ENCODE measurements at places on chromosomes 1 and 21.

GRCh38 chr1:44507490-44508396 lies 102.7 kb downstream of the RNF220 start:
- DNase-seq: no peak

DNA sequence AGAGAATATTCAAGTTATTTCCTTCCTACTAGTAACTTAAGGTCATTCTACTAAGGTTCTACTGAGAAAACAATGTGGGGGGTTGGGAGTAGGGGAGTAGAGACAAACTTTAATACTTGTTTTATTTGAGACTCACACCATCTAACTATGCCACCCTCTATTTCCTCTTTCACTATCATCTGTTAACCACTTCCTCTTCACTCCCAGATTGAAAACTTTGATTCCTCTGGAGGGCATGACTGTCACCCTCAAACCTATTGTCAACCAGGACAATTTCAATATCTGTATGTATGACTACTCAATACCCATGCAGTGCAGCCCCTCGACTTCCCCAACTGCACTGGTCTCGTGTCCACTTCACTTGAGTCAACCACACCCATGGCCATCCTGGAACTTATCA lies 165.6 kb upstream of the POGK start:
- DNase-seq: no peak

- DNase-seq: no peak
Observed at GRCh38 chr1:54047384-54048305, 5.4 kb downstream of the TMEM59 start.

DNA sequence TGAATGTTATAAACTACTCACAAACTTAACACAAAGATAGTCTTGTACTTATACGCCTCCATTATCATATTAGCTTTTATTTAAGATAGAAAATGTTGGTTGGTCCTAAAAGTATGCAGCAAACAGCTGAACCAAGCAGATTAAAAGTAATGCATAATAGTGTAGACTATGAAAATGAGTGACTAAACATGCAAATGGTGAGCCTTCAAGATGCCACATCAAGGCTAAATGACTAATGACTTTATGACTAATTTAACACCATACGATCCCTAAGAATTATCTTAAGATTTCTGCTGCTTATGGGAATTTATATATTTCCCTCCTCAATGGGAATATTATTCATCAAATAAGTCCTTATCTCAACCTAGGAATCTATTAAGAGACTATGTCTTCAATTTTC lies 4.6 kb downstream of the GPATCH2 start:
- no peak for DNase-seq

DNA sequence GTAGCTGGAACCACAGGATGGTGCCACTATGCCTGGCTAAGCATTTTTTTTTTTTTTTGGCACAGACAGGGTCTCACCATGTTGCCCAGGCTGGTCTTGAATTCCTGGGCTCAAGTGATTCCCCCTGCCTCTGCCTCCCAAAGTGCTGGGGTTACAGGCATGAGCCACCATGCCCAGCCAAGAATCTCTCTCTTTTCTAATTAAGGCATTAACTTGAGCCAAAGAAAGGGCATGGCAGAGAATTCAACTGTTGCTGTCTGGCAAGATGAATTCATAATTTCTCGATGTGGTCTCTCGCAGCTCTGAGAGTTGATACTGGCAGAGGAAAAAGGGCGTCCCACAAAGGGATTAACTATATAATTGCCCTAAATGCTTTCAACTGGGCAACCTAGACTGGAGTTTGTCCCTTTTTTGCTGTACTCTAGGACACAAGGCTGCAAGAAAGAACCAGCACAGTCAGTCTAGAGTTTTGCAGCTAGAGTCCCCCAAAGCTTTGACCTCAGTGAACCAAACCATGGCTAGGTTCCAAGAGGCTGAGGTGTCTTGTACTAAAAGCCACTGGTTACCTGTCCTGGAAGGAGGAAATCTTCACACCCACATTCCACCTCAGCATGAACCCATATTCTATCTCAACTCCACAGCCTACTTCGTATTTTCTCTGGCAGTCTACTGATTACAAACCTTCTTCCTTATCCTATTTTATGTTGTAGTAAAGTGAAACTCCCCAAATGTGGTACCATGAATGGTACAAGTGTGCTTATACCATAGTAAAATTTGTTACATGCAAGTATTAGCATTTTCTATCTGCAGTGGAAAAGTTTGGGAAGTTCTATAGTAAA lies 51.2 kb downstream of the OPTC start:
- DNase-seq: no peak

DNA sequence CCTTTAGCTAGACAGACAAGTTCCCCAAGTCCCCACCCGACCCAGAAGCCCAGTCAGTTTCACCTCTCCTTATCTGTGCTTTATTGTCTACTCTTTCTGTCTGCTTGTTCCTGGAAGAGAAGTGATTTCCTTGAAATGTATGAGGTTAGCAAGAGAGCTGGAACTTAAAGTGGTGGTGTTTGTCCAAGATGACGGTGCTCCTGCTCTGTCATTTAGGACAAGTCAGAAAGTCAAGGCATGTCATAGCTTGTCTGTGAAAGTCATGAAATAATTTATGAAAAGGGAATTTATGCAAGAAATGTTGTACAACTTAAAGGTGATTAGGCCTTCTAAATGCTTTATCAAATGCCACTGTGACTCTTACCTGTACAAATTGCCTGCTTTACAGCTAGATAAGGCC lies 178.1 kb downstream of the PLA2G4A start:
- DNase-seq: no peak

GRCh38 chr1:230362949-230363348 lies 63.2 kb downstream of the PGBD5 start:
- no peak for DNase-seq

DNA sequence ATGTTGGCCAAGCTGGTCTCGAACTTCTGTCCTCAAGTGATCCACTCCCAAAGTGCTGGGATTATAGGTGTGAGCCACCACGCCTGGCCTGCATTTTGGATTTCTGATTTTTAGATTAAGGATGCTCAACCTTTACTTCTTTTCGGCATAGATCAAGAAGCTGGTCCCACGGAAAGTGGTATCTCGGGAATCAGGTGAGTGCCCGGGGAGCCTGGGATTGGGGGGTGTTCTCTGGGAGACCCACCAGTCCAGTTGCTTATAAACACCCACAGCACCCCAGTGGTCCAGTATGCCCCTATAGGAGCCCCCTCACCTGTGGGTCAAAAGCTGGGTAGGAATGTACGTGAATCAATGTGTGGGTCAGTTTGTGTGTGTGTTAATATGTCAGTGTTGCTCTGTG lies 3.2 kb downstream of the SH3D21 start:
- DNase-seq: no peak

DNA sequence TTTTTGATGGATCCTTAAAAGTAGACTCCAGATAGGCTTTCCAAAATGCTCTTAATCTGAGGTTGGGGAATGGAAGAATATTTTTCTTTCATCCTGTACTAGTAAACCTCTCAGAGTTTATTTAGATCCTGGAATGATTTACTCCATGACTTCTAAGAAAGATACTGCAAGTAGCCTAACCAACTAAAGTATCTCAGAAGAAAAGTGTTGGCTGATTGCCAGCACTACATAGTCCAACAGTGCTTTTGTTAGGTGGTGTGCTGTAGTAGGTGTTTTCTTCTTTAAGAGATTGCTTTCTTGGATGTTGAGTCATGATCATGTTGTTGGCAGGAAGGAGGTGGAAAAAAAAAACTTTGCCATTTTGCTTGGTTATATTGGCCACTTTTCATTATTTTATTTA lies 119.8 kb downstream of the OSBPL9 start:
- DNase-seq: no peak

- no peak for DNase-seq
Observed at GRCh38 chr1:153535242-153536011, at the start of gene S100A6. S100A6 (minus strand) TSS chr1:153535991; CDS start chr1:153535339, 652 bp downstream.

- DNase-seq: no peak
Observed at GRCh38 chr1:201325678-201326060, 42.4 kb downstream of the PKP1 start.

- no peak for DNase-seq
Observed at GRCh38 chr1:24759492-24759891, 14.2 kb downstream of the CLIC4 start.

- DNase-seq: no peak
Observed at GRCh38 chr21:34021726-34022125, 51.7 kb upstream of the MRPS6 start.

- no peak for DNase-seq
Observed at GRCh38 chr1:221099747-221100595, 220.7 kb downstream of the HLX start.

- no peak for DNase-seq
Observed at GRCh38 chr1:198495631-198496030, 44.8 kb downstream of the ATP6V1G3 start.

- no peak for DNase-seq
Observed at GRCh38 chr1:7938070-7938469, 2.6 kb downstream of the TNFRSF9 start.

- no peak for DNase-seq
Observed at GRCh38 chr1:222761083-222761482, 24.1 kb downstream of the FAM177B start.

DNA sequence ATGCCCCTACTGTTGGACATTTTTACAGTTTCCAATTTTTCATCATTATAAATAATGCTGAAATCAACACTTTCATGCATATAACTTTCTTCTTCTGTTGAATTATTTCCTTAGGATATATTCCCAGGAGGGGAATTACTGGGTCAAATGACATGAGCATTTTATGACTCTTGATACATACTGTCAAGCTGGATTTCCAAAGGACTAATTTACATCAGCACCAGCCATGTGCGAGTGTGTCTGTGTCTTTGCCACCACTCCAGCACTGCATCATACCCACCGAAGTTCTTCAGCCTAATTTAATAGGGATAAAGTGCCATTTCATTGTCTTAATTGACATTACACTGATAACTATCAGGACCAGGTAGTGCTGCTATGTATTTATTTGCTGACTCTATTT lies 146.7 kb downstream of the CSMD2 start:
- no peak for DNase-seq

DNA sequence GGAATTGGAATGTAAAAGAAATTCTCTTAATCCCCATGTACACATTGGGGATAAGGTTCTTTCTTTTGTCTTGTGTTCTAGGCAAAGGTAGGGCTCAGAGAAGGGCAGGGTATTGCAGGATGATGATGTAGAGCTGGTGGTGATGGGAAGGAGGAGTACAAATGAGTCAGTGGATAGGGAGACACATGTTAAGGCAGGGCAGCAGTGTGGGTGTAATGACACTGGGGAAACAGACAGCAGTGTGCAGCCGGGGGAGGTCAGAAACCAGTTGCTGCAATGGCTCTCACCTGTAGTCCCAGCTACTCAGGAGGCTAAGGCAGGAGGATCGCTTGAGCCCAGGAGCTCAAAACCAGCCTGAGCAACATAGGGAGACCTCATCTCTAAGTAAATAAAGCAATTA lies 5.1 kb downstream of the NLRP3 start:
- DNase-seq: peak; percentile 31

- DNase-seq: no peak
Observed at GRCh38 chr1:162616848-162617247, 15.4 kb upstream of the DDR2 start.

GRCh38 chr1:42953182-42954180 lies 5.2 kb downstream of the SLC2A1 start:
- DNase-seq: no peak

- no peak for DNase-seq
Observed at GRCh38 chr1:186240436-186240835, 134.6 kb downstream of the TPR start.

DNA sequence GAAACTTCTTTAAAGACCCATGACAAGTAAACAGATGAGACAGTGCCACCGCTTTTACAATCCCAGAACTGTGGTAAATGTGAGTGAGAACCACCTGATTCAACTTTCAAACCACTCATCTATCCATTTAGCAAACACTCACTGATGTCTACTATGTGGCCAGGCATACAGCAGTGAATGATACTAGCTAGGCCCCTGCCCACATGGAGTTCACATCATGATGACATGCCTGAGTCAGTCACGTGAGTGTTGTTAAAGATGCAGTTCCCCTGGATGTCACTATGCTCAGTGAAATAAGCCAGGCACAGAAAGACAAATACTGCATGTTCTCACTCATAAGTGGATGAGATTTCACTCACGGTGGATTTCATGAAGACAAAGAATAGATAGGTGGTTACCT lies 28.4 kb downstream of the STX6 start:
- DNase-seq: peak; percentile 14

DNA sequence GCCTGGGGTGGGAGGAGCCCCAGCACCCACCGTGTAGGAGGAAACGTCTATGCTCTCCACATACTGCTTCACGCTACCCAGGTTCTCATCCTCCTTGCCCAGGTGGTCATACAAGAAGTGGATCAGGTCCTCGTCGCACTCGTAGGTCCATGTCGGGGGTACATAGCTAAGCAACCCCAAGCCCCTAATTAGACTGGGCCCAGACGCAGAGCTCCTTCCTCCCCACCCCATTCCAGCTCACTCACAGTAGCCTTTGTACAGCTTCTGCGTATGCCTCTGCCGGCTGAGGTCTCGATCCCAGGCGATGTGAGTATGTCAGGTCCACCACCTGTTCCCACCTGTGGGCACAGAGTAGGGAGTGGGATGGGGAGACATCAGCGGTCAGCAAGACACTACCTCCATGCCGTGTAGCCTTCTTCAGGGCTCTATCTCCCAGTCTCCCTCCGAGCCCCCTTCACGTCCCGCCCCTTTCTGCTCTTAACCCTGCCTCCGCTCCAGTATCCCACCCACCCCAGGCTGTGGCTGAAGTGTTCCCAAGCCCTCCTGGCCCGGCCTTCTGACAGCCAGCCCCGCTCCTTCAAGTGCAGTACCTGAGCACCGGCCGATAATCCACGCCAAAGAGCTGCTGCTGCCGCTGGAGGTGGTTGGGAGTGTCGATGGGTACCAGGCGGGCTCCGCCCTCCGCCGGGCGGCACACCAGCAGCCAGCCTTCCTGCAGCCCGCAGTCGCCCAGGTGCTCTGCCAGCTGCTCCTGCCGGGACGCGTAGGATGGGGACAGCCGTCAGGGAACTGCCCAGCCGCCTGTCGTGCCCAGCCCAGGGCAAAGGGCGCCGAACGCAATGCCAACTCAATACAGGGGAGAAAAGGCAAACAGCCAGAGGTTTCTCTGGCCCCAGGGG lies 919 bp downstream of the HECTD3 start:
- peak; percentile 19 for DNase-seq

- no peak for DNase-seq
Observed at GRCh38 chr1:229407206-229408026, 26.5 kb downstream of the ACTA1 start.

GRCh38 chr1:231931846-231932454 lies 305.4 kb downstream of the DISC1 start:
- DNase-seq: peak; percentile 19

GRCh38 chr1:227745568-227746265 lies 10.5 kb downstream of the SNAP47 start:
- DNase-seq: no peak

- peak; percentile 21 for DNase-seq
Observed at GRCh38 chr1:13960375-13960987, 260.5 kb downstream of the PRDM2 start.
